Activated CD4-positive, alpha-beta T cell treated with anti-CD3 and anti-CD28 coated beads, Interleukin-2, amount 50 U/mL, for 16 hours (primary cell): ENCODE measurements at places on chromosomes 12 and 14.
A peak's percentile ranks its signal among the peaks of the same experiment; 100 is the strongest.

GRCh38 chr14:29085546-29085945 lies 319.0 kb downstream of the FOXG1 start:
- no peak for DNase-seq

- no peak for DNase-seq
These were observed 230.5 kb upstream of the KITLG start for GRCh38 chr12:88810806-88811205.

DNA sequence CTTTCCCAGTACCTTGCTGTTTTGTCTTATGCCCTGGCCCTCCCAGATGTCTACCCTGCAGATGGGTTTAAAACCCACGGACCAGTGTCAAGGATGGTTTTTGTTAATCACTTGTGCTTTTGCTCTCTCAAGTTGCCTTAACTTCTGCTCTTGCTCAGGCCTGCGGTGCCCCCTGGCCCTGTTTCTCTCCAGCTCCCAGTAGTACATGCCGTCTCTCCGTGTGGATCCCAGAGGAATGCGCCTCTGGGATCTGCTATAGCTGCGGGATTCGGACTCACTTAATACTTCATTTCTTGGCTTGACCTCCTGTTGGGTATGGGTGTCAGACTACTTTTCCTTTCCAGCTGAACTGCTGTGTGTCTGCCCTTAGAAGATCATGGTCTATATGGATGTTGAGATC lies 14.5 kb downstream of the PLEKHG3 start:
- DNase-seq: no peak

- DNase-seq: no peak
These were observed 17.7 kb downstream of the SLC11A2 start for GRCh38 chr12:51008329-51009055.

- peak; percentile 60 for DNase-seq
These were observed 12.0 kb downstream of the CLSTN3 start for GRCh38 chr12:7142056-7142644.

DNA sequence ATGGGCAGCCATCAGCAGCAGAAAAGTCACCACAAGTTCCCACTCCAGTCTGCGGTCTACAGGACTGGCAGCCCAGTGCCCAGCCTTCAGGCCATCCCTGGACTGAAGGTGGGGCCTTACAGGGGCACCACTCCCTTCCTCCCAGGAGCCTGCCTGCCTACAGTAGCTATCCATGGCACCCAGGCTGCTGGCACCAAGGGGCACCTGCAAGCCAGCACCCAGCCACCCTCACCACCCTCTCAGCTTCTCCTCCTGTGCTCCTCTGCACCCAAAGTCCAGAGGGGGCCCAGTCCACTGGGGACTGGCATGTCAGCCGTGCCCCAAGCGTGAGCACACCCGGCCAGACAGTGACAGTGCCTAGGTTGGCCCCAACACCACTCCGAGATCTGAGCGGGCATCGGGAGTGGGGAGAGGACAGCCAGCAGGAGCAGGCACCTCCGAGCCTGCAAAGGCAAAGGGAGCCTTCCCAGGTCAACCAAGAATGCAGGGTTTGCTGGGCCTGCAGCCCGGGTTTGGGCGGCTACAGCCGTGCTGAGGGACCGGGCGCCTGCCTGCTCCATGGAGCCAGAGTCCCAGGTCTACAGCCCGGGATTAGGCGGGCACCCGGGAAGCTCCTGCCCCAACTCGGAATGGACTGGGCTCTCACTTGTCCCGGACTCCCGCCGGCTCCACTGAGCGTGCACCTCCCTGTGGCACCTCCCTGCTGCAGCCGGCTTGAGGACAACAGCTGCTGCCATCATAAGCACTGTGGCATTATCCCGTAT lies 8.1 kb upstream of the OR6C65 start:
- no peak for DNase-seq

GRCh38 chr14:68392393-68393141 lies 400.3 kb downstream of the ZFP36L1 start:
- no peak for DNase-seq

- no peak for DNase-seq
These were observed 158.3 kb downstream of the CACNA1C start for GRCh38 chr12:2211119-2211518.

- peak; percentile 80 for DNase-seq
These were observed 6.0 kb downstream of the FBXW8 start for GRCh38 chr12:116916714-116917114.

DNA sequence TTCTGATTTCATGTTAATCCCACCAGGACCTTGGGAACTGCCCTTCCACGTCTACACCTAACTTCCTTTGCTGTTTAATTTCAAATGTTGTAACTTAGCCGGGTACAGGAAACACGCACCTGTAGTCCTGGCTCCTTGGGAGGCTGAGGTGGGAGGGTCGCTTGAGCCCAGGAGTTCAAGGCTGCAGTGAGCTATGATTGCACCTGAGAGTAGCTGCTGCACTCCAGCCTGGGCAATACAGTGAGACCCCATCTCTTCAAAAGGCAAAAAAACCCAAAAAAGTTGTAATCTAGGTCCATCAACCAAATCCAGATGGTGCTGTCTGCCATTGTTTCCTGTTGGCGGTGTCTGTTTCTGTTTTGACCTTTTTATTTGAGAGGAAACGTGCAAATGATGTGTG lies 14.5 kb downstream of the BCL7A start:
- DNase-seq: no peak

GRCh38 chr12:106035421-106035820 lies 103.3 kb downstream of the NUAK1 start:
- DNase-seq: no peak

GRCh38 chr12:27003421-27004381 lies 10.5 kb downstream of the TM7SF3 start:
- no peak for DNase-seq

GRCh38 chr14:99633918-99634317 lies 11.0 kb upstream of the HHIPL1 start:
- DNase-seq: no peak

DNA sequence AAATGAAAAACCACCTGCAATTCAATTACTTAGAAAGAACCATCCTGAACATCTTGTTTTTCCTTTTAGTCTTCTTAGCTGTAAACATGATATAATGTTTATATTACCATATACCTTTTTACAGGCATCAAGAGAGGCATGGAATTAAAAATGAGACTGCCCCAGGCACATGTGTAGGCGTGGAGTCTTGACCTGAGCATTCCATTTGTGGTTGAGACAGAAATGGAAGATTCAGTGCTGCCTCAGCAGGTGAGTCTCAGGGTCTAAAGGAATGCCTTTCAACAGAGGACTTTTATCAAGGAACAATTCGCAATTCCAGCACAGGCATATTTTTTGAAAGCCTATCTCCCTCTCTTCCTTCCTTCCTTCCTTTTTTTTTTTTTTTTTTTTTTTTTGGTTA lies 8.0 kb upstream of the NANOGNB start:
- DNase-seq: no peak

DNA sequence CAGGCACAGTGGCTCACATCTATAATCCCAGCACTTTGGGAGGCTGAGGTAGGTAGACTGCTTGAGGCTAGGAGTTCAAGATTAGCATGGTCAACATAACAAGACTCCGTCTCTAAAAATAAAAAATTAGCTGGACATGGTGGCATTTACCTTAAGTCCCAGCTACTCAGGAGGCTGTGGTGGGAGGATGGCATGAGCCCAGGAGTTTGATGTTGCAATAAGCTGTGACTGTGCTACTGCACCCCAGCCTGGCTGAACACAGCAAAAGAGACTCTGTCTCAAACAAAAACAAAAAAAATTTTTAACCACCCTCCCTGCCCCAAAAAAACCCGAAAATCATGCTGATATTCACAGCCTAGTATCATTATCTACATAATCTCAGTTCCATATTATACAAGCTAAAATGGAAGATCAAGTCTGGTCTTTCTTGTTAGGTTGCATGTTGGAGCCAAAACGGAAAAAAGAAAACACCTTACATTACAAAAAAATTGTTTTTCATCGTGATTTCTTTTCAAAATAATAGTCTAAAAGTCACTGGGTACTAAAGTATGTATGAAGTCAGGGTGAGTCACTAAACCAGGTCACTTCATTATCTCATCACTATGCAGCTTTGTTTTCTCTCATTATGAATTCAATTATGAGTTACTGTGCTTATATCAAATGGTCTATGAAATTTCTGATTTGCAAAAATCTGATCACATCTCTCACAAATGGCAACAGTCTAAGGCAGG lies 13.8 kb downstream of the GXYLT1 start:
- no peak for DNase-seq

DNA sequence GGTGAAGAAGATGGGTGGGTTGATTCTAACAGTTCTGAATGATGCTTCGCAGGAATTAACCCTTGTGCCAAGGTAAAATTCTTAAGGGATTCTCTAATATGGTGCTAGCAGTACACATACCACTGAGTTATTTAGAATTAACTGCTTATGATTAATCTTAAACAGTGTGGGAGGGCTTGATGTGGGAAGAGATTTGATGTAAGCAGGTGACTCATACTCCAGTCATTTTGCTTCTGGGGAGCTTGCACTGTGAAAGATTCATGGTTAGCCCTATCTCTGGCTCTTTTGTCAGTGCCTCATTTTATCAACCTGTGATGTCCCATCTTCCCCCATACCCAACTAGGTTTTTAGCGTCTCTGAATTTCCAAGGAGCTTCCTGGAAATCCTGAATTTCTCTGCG lies 83.8 kb downstream of the NRXN3 start:
- DNase-seq: peak; percentile 51

DNA sequence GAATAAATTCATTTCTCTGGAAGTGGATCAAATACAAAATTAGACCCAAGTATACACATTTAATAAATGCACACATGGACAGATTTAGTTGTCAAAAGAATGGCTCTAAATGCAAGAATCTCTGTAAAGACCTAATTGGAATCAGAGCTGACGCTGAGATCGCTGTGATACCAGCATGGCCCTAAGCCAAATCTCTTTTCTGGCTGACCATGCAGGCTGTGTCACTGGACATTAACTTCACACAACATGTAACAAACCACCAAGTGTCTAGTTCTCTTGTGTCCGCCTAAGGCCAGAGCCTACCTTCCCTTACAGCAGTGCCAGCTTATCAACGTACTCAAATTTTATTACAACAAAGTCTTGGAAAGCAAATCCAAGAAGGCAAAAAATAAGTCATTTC lies 127.5 kb downstream of the MED13L start:
- DNase-seq: no peak

DNA sequence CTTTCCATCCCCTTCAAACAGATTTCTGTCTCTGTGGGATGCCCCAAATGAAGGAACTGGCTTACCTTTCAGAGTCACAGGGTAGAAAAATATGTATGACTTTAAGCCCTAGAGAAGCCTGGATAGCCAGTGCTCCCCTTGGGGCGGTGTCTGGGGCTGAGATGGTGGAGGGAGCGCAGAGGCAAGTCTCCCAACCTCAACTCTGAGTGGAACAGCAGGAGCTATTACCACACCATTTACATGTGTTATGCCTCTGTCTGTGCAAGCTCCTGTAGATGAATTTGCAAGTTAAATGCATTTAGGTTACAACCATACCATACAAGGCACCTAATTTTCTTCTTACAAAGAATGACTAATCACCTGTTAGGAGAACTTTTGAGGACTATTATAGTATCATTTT lies 50.4 kb upstream of the CLMN start:
- no peak for DNase-seq

- DNase-seq: peak; percentile 32
These were observed 126.7 kb upstream of the CCDC196 start for GRCh38 chr14:66359500-66359899.

GRCh38 chr12:67546746-67547145 lies 101.8 kb upstream of the DYRK2 start:
- no peak for DNase-seq

DNA sequence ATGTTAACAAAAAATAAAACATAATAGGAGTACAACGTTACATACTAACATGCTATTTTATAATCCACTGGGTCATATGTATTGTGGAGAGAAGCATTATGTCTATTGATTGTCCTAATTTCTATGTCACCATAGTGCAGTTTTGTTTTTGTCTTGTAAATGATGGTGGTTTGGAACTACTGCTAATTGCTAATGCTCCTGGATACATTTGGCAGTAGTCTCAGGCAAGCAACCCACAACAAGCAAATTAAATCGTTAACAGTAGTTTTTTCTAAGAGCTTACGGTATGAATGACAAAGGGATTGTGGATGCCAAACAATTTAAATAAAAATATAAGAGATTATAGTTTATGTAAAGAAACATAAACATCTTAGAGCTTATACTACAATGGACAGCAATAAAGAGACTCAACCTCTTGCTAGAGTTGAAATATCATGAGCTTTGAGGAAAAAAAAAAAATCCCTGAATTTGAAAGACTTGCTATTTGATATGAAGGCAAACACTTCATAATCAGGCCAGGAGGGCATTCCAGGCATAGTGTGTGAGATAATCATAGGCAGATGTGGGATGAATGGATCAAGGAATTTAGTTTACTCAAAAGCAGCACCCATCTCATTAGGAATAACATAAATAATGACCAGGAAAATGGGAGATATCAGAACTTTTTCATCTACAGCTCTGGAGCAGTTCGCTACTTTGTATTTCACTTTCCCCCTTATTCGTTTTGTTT lies 181.3 kb downstream of the CCDC59 start:
- DNase-seq: no peak

DNA sequence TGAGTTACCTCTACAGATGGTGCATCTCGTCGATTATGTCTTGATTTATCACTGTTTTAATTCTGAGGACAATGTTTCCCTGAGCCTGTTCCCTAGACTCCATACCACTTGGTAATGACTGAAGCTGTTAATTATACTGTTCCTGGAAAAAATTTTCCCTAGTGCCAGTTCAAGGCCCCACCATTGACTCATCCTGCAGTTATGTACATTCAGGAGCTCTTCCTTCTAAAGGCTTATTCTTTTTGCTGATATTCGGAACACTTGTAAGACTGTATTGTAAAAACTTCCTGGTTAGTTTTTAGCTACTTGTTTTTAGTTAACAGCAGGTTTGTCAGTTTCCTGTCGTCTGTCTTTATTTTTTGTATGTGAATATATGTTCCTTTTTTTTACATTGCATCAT lies 30.4 kb upstream of the PPP2R5E start:
- no peak for DNase-seq

DNA sequence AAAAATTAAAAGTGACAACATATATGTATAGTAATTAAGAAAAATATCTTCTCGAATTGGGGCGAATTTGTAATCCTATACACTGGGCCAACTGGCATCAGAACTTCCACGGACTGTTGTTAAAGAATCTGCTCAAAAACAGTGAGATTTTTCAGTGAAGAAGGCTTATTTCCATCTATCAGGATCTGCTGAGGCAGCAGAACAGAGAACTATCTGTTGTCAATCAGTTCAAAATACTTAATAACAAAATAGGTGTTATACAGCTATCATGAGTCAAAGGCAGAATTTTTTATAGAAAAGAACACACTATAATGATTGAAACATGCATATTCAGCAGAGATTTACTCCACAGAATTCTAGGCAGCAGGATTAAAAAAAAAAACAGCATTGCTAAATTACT lies 41.9 kb downstream of the IFNG-AS1 start:
- DNase-seq: no peak

- DNase-seq: no peak
These were observed 64.6 kb downstream of the BEGAIN start for GRCh38 chr14:100522616-100523099.

GRCh38 chr14:101628471-101628966 lies 67.2 kb downstream of the DIO3 start:
- peak; percentile 72 for DNase-seq

- DNase-seq: no peak
These were observed 85.9 kb downstream of the TMEM117 start for GRCh38 chr12:43921666-43922337.

GRCh38 chr12:106955377-106956047 lies at the start of gene TMEM263:
TSS of gene TMEM263 (plus strand) at chr12:106955907. CDS start at chr12:106967117, 11,210 bp downstream.
- DNase-seq: peak; percentile 95
